ENCODE measurements at places on chromosomes 4 and X.

DNA sequence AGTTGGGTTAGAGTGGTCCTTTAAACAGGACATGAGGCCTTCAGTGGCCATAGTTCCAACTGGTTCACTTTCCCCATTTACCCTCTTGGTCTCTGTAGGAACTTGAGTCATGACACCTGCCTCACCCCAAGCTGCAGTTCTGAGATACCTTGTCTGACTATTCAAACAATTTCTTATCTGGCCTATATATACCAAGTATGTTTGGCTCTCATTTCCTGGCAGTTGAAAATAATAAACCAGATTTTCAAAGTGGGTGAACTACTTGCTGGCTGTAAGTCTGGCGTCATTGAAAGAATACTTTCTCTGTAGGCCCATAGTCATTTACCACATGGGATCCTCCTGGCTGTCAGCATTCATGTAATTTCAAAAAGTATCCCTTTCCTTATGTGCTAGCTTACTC lies 228.8 kb downstream of the SHROOM3 start:
- DNase-seq, result no peak

GRCh38 chr4:54581807-54582206 lies 76.0 kb upstream of the KIT start:
- DNase-seq, result no peak

- no peak for DNase-seq
Measured at GRCh38 chr4:108888769-108889168, 125.9 kb upstream of the ETNPPL start.

- DNase-seq, result no peak
Measured at GRCh38 chrX:85865324-85865723, 182.0 kb downstream of the CHM start.

DNA sequence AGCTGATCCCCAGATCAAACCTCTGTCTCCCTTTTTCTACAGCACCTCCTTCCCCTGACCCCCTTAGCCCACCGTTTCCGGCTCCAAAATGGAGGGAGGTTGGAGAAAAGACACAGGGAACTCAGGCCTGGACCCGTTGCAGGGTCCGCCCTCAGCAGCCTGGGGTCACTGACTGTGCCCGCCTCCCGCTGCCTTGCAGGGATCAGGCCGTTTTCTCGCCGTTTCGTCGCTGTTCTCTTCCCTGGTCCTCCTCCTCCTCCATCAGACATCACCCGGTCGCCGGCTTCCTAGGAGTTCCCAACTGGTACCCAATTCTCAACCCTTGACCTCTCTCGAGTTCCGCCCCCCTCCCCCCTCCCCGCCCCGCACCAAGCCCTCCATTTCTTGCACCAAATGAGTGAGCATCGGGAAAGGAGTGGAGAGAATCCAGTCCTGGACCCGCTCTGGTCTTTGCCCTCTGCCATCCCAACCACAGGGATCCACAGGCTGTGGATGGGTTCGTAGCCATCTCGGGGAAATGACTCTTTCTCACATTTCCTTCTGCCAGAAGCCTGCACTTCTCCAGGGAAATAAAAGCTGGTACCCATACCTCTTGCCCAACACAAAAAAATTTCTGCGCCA lies 493 bp downstream of the TCEAL5 start:
- DNase-seq, result no peak

- no peak for DNase-seq
Measured at GRCh38 chrX:41468647-41469323, 21.6 kb downstream of the NYX start.

All from Calu3 (cell line).